KBM-7 (cell line): ENCODE measurements at places on chromosomes 3 and 15.

DNA sequence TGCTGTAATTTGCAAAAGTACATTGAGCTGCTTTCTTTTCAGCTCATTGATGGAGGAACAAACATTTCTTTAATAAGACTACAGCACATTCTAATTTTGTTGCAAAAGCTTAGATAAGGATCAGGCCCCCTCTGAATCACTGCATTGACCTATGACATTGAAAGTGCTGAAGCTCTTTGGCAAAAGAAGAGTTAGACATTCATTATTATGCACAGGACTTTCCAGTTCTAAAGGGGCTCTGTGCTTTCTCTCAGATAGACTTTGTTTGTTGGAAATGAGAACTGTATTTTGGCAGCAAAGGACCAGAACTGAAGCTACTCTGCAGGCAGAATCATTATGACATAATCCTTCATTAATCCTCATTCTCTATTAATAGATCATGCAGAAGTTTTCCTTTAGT lies 252.9 kb upstream of the SOX2 start:
- DNase-seq: no peak

GRCh38 chr3:173003956-173004355 lies 137.1 kb downstream of the SPATA16 start:
- DNase-seq: no peak

- no peak for DNase-seq
These were observed 212.4 kb upstream of the TBC1D5 start for GRCh38 chr3:17954801-17955200.

DNA sequence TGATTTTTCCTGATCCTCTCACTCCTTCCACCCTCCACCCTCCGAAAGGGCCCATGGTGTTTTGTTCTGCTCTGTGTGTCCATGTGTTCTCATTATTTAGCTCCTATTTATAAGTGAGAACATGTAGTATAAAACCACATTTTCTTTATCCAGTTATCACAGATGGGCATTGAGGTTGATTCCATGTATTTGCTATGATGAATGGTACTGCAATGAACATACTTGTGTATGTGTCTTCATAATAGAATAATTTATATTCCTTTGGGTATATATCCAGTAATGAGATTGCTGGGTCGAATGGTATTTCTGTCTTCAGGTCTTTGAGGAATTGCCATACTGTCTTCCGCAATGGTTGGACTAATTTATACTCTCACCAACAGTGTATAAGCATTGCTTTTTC lies 126.0 kb downstream of the IMPG2 start:
- DNase-seq: no peak

- no peak for DNase-seq
These were observed 53.7 kb downstream of the PDIA5 start for GRCh38 chr3:123120573-123120972.

DNA sequence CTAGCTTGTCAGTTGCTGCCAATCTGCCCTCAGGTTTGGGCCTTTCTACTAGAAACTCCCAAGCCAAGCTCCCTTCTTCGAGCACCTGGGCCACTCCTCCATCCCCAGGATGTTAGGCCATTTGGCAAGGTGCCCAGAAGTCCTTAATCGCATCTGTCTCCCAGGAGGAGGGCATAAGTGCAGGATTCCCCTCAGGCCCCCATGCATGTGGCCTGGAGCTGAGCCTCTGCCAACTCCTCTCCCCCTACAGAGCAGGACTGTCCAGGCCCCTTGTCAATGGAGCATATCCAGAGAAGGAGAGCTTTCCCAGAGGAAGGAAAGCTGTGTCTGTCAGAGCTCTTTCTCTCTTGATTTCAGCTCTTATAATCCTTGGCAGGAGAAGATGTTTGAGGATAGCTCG lies 182.6 kb upstream of the ROPN1 start:
- DNase-seq: no peak

DNA sequence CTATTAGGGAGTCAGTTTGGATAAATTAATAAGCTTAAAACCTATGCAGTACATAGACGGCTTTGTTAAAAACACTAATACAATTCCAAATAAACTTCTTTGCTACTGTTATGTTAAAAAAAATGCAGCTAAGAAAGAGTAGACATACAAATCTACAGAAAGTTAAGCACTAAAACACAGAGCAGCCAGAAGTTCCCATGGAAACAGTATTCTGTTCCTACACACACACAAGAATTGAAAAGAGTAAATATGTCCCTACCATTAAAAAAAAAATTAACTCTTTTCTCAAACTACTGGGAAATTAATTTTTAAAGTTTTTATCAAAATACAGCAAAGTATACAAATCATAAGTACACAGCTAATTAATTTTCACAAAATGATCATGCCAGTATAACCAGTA lies 71.6 kb downstream of the CLASP2 start:
- no peak for DNase-seq

- DNase-seq: no peak
These were observed 27.8 kb downstream of the DPH3 start for GRCh38 chr3:16236856-16237393.

DNA sequence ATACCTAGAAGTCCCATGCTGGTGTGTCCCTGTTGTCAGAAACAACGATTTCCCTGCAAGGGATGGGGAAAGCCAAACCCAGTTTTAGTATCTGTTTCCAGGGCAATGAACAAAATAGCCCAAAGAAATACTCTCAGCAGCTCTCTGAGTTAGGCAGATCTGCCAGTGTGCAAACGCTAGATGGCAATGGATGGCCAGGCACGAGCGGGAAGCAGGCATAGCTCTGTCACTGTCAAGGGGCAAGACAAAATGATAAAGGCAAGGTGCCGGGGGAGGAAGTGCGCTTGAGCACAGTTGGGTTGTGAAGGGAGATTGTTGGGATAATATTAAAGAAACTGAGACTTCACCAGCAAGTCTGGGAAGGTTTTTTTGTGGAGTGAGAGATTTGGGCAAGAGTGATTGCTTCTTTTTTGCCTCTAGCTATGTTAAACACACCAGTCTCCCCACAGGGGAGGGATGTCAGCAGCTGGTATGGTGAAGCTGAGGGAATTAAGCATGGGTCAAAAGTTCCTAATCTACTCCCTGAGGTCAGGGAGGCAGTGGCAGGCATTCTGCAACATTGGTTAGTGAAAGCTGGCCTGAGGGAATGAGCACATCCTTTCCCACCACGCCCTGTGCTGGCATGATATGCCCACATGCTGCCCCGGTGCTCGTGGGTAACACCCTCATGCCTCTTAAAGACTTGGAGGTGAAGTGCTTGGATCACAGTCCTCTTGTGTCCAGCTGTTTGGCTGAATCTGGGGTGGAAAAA lies 117.5 kb downstream of the PDCD6IP start:
- peak; percentile 65 for DNase-seq

DNA sequence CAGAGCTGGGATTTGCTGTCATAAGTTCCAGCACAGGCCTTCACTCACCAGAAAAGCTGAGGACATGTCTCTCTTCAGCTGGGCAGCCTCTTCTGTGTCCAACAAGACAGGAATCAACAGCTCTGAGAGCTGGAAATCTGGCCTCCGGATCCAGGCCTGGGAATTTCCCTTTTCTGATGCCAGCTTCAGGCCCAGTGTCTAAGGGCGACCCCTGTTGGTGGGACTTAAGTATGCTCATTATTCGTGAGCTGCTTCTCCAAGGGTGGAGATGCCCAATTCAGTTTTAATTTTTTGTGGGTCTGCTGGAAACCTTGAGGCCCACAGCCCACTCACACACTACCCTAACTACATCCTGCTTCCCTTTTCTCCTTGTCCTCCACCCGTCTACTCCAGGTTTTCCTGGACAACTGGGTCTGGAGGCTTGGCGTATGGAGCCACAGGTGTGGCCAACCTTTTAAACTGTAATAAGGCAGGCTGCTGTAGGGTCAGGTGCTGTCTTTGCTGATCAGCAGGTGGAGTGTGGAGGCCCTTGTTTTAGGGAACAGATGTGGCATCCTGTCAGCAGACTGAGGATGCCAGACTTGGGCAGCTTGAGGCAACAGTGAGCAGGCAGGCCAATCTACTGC lies 2.6 kb upstream of the CEMIP start:
- DNase-seq: peak; percentile 77

- no peak for DNase-seq
These were observed 33.4 kb downstream of the MYO1E start for GRCh38 chr15:59339252-59339672.

GRCh38 chr15:63041402-63041973 lies 1.1 kb upstream of the TPM1 start:
- no peak for DNase-seq

DNA sequence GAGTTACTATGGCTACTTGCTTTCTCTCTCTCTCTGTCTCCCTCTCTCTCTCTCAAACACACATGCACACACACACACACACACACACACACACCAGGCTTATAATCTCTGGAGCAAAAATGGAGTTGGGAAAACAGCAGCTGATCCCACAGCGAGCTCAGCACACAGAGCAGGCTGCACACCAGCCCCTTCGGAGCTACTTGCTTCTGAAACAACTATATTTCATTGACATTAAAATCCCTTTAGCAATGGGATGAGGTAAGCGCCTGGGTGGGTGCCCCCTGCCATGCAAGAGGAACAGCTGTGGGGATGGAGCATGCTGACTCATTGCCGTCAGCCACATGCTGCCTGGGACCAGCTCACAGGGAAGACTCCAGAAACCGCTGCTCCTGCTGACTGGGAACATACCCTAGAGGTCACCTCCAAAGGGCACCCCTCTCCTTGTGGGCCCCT lies 45.7 kb downstream of the B3GNT5 start:
- DNase-seq: peak; percentile 60

GRCh38 chr3:160981217-160981938 lies 123.8 kb downstream of the B3GALNT1 start:
- peak; percentile 87 for DNase-seq

DNA sequence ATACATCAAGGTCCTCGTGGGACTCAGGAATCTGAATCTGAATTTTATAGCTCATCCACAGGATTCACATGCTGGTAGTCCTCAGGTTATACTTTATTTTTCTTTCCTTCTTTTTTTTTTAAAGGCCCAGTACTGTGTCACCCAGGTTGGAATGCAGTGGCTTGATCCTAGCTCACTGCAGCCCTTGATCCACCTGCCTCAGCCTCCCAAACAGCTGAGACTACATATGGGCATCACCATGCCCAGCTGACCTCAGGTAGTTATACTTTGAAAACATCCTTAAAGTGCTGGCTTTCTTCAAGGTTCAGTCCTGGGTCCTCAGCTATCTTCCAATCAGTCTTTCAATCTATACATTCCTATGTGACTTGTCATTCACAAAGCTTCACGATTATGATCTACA lies 38.2 kb downstream of the SNX4 start:
- DNase-seq: no peak

- DNase-seq: peak; percentile 59
These were observed 62.5 kb upstream of the EPHB3 start for GRCh38 chr3:184498986-184499606.

- DNase-seq: no peak
These were observed 50.7 kb downstream of the CSNK1G1 start for GRCh38 chr15:64305261-64305660.

- no peak for DNase-seq
These were observed 88.8 kb downstream of the LARS2 start for GRCh38 chr3:45477041-45477725.

DNA sequence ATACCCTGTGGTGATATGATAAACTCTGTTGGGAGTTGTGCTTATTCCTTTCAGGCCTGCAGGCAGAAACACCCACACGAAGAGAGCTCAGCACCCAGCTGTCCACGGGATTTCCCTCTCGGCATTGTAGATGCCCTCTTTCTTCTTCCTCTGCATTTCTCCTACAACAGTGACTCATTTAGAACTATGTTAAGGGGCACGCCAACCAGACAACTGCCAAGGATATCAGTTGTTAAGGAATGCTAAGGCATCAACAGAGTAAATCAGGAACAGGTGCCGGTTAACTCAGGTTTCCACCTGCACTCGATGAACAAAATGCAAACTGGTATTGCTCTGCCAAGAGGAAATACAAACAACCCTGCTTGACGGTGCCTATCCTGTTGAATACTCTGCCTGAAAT lies 270.0 kb upstream of the PEX5L start:
- DNase-seq: no peak

GRCh38 chr3:21665444-21666100 lies 85.4 kb downstream of the ZNF385D start:
- no peak for DNase-seq

DNA sequence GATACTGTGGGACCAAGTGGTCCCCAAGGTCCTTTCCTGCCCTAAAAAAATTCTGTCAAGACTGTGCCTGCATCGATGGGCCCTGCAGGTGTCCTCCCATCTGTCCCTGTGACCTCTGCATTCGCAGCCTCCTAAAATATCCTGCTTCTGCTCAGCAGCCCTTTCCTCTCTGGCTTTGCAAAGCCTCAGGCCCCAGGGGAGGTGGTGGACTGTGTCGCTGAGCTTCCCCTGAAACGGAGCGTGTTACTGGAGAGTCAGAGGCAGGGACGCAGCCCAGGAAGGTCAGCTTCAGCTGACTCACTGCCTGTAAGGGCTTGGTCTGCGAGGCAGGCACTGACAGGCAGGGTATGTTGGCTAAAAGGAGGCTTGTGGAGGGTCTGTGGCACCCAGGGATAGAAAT lies 110.0 kb downstream of the RAB11A start:
- DNase-seq: no peak

GRCh38 chr3:192277477-192277876 lies 449.9 kb downstream of the FGF12 start:
- no peak for DNase-seq

- DNase-seq: peak; percentile 76
These were observed 1.1 kb downstream of the ABHD14A start for GRCh38 chr3:51975852-51976549.

DNA sequence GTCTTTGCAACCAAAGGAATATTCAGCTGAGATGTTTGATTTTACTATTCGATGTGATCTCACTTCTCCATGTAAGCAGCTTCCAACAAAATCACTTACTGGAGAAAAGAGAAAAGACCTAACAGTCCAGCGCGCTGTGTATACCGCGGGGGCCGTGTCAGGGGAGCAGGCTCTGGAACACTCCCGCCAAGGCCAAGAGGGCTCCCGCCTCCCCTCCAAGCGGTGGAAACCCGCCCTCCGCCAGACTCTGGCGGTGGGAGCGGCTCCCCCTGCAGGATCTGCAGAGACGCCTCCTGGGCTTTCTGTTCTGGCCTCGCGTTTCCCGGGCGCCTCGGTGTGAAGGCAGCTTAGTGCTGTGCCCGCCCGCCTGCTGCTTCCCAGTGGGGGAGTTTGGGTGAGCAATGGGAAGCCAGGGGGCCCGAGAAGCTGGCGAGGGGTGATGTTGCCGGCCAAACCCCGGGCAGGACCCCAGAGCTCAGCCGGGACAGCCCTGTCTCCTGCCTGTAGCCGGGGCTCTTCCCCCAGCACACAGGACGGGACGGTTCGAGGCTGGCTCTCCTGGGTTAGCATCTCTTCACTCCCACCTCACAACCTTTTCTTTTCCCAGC lies 36.3 kb downstream of the CHST14 start:
- DNase-seq: peak; percentile 79

DNA sequence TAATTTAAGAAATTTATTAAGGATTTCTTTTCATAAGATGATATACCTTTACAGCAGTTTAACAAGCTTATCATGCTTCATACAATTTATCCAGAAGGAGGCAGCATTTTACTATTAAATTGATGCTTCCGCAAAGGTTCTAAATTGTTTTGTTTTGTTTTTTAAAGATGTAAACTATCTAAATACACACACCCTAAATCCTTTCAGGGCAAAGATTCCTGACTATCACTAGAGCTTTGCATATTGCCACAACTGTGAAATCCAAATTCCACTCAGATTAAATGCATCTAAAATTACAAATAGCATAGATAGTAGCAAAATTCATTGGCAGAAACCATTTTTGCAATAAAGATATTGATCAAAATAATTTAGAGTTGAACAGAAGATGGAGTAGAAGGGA lies 44.5 kb upstream of the CCNL1 start:
- peak; percentile 29 for DNase-seq
